ENCODE measurements at places on chromosomes 2 and 18.

GRCh38 chr2:43006834-43007543 is 214.6 kb upstream of the HAAO start:
- no peak for DNase-seq

- DNase-seq, result no peak
Measured at GRCh38 chr18:42326752-42327151, 371.7 kb downstream of the PIK3C3 start.

DNA sequence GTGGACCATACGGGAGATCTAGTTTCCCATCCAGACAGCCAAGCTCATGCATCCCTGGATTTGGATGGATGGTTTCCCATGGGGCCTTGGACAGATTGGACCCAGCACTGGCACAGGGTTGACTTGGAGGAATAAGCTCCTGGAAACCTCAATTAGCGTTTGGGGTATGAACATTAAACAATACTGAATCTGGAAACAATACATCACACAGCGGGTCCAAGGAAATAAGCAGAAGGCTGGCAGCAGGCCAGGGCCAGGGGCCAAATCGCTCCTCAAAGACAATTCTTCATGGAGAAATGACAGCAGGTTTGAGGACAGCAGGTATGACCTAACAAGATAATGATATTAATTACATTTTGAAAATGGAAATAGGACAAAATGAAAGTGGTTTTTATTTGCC is 540.6 kb downstream of the RIT2 start:
- DNase-seq, result no peak

DNA sequence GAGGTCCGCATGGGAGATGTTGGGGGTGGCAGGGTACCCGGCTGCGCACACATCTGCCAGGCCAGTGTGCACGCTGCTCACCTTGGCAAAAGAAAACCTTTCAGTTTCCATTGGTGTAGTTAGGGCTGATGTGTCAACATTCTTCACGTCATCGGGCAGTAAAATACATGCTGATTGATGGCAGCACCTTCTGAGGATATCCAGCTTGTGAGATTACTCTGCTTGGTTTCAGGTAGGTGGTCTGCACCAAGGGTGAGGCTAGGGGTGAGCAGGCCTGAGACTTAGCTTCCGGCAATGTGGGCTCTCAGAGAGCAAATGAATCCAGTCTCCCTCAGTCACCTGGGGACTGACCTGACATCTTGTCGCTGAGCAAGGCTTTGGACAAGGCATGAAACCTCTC is 19.3 kb upstream of the ACKR3 start:
- no peak for DNase-seq

DNA sequence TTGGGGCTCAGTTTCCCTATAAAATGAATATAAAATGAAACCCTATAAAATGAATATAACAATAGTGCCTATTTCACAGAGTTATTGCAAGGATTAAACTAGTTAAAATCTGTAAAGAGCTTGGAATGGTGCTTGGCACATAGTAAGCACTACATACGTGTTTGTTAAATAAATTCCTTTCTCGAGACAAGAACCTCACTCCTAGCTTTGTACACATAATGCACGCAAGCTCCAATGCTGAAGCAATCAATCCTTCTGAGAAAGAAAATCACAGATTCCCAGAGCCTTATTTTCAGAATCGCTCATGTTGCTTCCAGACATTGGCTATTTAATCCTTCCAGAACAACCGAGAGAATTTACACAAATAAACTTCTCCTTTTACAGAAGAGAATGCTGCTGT is 440.9 kb downstream of the IRS1 start:
- no peak for DNase-seq

- DNase-seq, result no peak
Measured at GRCh38 chr2:83894976-83895375, 564.1 kb downstream of the SUCLG1 start.

DNA sequence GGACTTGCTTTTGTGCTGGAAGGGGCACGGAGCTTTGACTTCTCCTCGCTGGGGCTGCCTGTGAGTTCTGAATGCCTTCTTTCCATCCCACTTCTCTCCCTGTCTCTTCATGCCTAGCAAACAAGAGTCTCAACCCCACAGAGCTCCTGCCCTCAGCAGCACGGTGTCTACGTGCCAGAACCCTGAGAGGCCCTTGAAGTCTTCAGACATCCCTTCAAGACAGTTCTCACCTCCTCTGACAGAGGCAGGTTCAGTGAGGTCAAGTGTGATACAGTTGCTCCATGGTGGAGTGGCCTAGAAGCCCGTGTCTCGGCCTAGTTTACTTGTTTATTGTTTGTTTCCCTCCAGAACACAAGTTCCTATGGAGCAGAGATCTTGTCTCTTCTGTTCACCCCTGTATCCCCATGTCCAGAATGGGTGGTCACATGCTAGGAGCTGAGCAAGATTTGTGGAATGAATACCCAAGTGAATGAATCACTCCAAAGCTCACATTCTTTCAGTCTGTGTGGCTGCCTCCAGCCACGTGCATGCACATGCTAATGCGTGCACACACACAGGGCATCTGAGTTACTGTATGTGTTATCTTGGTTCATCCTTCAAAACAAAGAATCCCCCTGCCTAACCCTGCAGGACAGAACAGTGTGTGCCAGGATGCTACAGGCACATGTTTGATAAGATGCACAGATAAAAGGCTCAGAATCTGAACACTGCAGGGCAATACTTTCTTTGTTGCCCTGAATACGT is 391.6 kb downstream of the NBAS start:
- DNase-seq, result no peak

DNA sequence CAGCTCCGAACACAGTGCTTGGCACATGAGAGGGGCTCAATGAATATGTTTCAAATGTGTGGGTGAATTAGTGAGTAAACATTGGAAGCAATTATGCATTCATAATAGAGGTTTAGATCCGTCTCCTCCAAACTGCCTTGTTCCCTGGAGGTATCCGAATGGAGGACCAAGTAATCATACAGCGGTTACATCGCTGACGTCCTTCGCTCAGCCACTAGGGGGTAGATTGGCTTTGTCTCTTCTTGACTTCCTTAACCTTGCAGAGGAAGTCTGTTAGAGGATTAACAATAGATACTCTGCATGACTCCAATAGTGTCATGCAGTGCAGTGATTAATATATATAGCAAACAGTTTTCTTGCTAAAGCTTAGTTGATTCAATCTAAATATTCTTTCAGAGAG is 517.0 kb downstream of the PTPRM start:
- no peak for DNase-seq

DNA sequence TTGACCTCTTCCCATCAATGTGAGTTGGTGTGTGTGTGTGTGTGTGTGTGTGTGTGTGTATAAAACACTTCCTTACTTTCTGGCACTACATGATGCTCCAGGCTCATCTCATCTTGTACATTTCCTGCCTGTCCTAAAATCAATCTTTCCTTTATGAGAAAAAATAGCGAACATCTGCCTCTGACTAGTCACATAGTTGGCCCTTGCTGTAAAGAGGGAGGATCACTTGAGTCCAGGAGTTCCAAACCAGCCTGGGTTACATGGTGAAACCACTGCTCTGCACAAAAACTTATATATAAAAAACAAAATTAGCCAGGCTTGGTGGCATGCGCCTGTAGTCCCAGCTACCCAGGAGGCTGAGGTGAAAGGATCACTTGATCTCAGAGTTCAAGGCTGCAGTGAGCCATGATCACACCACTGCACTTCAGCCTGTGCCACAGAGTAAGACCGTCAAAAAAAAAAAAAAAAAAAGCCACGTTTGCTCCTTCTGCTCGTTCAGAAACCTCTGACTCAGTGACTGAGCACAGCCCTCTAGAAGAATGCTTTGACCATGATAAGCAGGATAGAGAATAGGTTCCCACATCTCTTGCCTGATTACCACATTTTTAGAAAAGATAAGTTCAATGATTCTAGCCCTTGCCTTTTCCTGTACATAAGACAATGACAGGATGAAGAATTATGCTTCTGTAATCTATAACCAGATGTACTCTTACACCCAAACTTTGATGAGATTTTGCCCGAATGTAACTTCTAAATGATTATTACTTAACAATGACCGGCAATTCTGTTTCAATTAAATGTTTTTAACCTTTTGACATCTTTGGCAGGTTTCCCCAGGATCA is 45.2 kb upstream of the ST3GAL5 start:
- no peak for DNase-seq

DNA sequence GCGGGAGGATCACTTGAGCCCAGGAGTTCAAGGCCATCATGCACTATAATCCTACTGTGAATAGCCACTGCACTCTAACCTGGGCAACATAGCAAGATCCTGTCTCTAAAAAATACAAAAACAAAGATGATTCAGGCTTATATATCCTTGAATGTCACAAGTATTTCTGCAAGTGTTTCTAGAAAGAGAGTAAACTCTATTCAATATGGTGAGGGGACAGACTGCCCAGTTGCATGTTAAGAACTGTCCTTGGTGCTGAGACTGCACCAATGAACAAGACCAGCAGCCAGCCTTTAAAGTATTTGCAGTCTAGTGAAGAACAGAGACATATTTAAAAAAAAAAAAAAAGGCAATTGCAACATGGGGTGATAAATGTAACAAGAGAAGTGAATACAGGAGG is 16.4 kb downstream of the MAP3K19 start:
- no peak for DNase-seq

- no peak for DNase-seq
Measured at GRCh38 chr2:100852999-100853908, 33.3 kb downstream of the NPAS2 start.

DNA sequence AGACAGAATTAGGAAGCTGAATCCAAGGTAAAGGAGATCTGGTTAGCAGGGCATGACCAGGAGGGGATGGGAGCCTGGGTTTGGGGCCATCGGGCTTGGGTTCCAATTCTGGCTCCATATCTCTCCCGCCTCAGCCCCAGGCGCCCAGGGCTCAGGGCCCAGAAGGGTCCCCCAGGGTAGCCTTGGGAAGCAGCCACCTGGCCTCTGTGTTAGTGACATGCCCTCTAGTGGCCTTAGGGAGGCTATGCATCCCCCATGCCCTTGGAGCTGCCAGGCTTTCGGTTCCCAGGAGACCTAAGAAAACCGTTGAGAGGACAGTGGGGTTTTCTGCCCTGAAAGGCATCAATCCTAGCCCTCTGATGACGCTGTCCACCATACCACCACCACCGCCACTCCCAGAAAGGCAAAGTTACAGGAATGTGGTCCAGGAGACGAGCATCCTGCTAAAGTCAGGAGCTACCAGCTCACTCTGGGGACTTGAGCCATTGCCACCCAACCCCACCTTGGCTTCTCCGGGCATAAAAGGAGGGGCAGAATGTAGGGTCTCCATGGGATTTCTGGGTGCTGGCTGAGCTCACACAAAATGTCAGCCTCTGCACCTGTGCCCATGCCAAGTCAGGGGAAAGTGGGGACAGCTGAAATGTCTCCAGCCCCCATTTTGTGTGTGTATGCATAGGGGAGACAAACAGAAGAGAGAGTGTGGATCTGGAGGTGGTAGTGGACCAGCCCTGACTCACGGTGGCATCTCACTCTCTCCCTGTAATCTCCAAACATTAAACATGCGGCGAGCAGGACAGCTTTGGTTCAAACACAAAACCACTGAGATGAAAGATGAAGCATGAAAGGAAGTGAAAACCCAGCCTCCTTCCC is 56.5 kb downstream of the EMX1 start:
- DNase-seq, result peak; percentile 32

- DNase-seq, result no peak
Measured at GRCh38 chr2:37766106-37766505, 94.7 kb upstream of the CDC42EP3 start.

DNA sequence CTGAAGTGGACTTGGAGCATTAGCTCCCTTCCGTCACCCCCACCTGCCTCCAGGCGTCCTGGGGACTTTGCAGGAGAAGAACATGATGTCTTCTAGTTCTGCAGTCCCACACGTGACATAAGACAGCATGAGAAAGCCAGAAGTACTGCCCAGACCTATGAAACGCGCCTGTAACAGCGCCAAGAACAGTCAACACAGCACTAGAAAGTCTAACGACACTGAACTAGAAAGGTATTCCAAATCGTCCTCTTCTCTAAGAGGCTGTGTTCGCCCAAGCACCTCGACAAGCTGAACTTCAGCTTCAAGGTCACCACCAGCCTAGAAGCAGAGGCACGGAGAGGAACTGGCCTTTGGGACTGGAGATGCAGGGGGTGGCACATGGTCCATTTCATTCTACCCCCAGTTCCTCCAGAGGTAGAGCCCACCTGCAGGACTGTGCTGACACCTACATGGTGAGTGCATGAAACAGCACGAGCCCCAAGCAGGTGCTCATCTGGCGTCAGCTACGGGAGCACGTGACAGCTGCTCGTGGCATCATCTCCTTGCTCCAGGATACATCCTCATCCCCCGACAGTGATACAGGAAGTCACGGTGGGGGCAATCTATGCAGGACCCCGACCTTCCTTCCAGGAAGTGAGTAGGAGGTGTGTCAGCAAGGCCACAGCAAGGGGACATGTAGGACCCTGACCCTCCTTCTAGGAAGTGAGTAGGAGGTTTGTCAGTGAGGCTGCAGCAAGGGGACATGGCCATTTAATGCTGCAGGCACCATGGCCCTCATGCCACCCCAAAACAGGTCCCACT is 3.7 kb downstream of the HDAC4 start:
- DNase-seq, result peak; percentile 46

DNA sequence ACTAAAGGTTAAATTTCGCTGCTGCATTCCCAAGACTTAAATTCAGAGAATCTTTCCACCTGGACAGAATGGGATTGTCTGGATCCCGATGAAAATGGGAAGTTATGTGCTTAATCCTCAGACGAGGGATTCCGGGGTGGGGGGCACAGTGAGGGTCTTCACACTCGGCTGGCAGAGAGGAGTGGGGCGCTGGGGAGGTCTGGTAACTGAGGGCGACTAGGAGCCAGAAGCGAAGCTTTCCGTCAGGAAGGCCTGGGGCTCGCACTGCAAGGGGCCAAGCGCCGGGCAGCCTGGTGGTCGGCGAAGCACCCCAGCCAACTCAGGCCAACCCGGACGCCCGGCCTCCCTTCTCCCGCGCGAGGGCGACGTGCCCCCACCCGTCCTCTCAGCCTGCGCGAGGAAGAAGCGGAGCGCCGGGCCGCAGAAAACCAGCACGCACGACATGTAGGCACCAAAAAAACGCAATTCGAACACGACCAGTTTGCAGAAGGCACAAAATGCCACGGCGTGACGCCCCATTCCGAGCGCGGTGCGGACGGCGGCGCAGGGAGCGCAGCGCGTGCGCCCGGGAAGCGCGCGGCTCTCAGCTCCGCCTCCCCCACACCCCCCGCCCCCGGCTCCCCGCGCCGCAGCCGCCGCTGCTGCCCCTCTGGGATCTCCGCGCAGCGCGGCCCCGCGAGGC is 188.1 kb downstream of the ZEB2 start:
- DNase-seq, result no peak

- no peak for DNase-seq
Measured at GRCh38 chr2:45074713-45075112, 65.5 kb upstream of the SIX2 start.
